ENCODE measurements at places on chromosomes 4 and X. TPM values are rescaled to one million over a fixed set of nuclear protein-coding genes. Genes with fewer than 3 reads are reported as not detected.

DNA sequence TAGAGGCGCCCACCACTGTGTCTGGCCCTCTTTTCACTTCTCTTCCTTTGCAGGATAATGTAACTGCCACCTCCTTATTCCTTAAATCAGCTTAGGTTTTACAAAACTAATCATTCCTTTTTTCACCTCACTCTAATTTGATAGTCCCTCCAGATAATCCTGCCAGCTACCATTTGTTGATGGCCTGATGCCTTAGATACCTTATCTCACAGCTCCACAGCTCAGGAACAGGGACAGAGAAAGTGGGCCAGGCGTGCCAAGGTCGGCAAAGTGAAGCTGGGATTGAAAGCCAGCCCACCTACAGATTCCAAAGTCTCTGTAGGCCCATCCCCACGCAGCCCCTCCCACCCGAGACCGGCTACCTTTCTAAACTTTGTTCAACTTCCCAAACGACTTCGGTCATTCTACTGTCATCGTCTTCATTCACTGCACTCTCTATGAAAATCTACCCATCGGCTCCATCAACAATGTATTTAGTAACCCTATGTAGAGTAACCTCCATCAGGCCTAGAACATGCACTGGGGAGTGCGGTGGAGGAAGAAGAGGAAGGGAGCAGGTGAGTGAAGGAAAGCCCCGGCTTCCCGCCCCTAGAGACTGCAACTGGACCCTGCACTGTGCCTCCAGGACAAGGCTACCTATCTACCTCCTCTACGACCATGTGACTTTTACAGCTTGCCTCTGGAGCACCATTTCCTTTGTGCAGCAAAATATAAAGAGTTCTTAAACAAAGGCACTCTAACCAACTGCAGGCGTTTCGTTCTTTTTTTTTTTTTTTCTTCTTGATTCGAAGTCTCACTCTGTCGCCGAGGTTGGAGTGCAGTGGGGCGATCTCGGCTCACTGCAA is 1.5 kb downstream of the CASP6 start:
- no peak for DNase-seq

- no peak for DNase-seq
Observed at GRCh38 chr4:155877971-155878370, 11.9 kb upstream of the ASIC5 start.

DNA sequence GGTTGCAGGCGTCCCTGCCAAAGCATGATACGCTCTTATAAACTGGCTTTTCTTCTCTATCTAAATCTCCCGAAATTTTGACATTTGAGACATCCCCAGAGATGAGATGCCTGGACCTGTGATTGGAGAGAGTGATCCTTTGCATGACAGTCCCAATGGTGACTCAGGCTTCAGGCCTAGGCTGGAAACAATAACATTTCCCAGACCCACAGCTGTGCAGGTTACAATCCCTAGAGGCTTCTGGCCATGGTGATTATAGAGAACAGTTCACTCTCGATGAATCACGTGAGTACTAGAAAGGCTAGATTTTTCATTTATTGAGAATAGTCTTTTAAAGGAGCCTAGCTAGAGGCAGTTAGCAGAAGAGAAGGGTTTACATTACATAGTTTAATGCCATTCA is 75.9 kb downstream of the SPATA18 start:
- DNase-seq: no peak

- DNase-seq: no peak
Observed at GRCh38 chr4:1682860-1683259, 1.3 kb downstream of the FAM53A start.

Gene RPL36A
- 428 TPM for total RNA-seq

Gene SERPINA7
- total RNA-seq: not detected

Gene WNK3
- total RNA-seq: 0.64 TPM

Gene RTL3
- not detected for total RNA-seq
